Right kidney (tissue), 9 donors: ENCODE measurements at places on chromosomes 11 and 22.

- DNase-seq = no peak
These were observed 27.5 kb downstream of the CADM1 start for GRCh38 chr11:115476463-115477286.

DNA sequence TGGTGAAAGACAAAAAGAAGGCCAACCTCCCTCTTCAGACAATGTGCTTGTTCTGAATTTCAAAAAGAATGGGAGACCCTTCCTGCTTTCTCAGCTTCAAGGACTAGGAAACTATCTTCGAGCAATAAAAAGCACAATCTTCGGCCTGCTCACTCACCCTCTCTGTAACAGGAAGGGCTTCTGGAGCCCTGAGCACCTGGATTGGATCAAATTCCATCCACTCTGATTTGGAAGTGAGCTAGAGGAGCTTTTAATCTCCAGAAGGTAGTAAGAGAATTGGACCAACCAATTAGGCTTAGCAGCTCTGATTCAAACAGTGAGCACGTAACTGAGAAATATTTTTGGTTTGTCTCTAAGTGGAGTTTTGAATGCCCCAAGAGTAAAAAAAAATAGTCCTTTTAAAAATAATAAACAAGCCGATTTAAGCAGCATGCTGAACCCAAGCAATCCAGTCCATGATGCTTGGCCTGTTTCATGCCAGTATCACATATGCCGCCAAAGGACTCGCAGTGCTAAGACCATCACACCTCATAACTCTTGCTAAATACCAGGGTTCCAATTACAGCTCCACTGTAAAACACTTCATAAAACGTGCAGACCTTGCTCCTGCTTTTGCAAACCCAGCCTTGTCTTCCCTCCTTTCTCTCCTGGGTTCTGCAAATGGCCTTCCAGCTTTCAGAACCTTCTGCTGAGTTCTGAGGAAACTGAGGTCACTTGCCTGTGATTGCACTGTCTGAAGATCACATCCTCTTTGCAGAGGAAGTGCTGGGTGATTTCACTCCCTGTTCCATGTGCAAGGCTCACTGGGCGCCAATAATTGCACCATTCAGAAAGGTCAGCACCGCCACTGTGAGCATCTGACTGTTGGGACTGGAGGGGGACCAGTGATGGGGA, 74.4 kb downstream of the SLC1A2 start:
- peak; percentile 22 for DNase-seq

GRCh38 chr11:5910540-5910939, 17.5 kb downstream of the OR52E5 start:
- no peak for DNase-seq

DNA sequence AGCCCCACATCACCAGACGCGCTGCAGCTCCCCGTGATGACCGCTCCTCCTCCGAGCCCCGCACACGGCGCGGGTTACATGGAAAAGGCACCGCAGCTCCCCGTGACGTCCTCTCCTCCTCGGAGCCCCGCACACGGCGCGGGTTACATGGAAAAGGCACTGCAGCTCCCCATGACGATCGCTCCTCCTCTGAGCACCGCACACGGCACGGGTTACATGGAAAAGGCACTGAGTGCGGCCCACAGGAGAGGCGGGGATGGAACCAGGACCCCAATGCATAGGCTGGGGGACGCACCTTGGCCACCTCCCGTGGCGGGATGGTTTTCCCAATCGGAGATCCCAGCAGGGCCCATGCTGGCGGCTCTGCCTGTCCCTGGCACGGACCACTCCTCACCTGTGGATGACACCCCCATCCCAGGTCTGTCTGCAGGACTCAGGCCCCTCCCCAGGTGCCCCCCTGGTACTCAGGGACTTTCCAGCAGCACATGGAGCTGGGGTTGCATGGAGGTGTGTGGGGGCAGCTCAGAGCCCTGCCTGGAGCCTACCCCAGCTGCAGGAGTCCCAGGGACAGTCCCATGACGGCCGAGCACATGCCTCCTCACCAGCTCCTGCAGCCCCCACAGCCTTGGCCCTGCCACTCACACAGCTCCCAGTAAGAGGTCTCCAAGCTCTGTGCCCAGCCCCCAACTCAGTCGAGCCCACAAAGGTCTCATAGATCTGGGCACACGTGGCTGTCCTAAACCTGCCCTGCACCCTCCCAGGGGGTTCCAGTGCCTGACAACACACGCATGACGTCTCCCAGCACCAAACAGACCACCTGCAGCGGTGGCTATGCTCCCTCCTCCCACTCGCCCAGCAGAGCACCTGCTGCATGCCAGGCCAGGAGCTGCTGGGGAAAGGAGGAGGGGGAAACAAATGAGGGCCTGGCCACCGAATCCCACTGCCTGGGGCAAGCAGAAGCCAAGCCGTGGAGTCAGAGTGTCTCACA, 166.6 kb downstream of the BRD1 start:
- DNase-seq = no peak

DNA sequence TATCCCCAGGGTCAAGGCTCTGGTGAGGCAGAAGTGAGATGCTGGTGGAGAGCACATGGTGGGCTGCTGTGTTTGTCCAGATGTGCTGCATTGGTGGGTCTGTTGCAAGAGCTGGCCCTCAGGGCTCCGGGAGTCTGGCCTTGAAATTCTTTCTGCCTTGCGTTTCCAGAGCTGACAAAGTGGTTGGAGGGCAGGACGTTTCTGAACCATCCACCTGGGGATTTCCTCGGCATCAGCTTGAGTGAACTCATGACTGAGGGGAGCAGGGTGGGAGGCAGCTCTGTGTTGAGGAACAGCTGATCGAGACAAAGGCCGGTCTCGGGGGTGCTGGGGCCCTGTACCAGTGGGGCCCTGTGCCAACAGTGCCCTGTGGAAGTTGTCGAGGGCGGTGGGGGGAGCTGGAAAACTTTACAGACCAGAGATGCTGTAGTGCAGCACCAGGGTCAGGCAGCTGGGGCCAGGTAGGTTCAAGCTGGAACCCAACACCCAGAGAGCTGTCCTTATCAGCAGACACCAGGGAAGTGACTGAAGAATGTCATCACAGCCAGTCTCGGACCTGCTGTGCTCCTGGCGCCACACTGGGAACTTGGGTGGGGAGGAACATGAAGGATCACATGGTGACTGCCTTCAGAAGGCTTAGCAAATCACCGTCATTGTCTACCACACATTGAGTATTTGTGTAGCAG, 4.9 kb downstream of the TSKU start:
- no peak for DNase-seq

DNA sequence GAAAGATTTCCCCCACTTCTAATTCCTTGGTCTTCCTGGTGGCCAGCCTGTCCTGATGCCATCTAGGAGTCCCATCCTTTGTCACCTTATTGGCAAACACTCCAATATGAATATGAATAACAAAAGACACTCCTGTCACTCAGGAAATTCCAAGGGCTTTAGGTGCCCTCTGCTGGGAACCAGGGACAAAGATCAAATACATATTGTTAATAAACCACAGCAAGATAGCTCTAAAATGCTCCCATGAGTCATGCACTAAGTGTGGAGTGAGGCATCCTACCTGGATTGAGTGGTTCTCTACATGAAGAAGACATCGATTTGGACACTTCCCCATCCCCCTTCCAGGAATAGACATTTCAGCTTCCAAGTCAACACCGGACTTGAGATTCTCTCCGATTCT, 823.6 kb downstream of the TBC1D22A start:
- no peak for DNase-seq

GRCh38 chr11:110425751-110426545, 3.8 kb upstream of the FDX1 start:
- no peak for DNase-seq

DNA sequence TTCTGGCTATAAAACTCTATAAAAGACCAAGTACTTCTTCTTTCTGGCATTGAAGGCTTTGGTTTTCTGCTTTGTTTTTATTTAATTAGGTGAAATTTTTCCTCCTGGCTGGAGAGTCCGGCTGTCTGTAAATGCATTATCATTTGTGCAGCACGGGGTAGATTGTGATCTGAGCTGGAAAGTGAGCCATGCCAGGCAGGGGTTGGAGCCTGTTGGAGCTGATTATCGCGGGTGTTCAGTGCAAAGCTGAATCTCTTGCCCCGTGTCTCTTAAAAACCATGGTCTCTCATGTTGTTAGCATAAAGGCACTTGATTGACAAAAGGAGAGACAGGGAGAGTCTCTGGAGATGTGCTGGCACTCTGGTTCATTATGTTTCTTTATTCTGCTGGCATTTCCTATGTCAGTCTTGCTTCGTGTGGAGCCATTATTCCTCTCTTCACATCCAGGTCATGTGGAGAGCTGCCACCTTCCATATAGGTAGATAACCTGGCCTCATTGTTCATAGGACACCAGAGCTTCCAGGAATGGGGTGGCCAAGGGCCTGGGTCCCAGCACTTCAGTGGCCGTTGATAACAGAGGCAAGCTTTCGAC, 75.2 kb downstream of the LDLRAD3 start:
- no peak for DNase-seq

DNA sequence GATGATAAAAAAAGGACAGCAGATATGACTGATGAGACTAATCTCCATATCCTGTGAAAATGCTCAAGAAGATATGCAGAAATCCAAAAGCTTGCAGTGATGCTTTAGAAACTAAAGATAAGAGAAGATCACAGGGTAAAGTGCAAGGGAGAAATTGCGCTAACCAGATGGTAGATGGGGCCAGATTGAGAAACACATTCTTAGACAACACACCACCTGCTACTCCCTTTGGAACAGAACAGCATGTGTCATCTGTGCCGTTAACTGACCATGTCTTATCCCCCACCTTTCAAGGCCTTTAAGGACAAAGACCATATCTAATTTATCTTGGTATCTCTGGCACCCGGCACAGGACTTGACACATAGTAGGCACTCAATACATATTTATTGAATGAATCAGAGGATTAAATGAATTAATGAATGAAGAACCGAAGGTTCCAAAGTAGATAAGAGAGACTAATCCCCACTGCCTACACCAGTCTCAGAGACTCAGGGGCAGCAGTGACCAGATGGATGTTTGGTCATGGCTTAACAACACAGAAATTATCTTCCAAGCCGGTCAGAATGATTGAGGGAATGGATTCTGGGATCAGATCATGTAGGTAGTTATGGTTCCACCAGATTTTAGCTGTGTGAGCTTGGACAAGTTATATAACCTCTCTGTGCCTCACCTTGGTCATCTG, 12.3 kb upstream of the P2RY2 start:
- DNase-seq = no peak

DNA sequence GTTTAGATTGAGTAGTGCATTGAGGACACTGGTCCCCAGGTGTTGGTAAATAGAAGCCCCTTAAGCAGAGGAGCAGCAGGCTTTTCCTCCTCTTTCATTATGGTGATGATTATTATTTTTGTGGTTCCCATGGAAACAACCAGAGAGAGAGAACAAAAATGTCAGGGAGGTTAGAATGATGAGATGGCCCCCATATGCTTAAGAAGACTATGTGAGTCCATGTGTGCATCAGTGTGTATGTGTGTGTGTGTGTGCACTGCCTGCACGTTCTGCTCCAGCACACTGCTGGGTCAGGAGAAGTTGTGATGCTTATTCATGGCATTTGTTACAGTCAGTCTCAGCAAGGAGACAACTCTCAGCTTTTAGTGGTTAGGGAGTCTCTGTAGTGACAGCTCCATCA, 724.2 kb downstream of the NTM start:
- DNase-seq = no peak

- no peak for DNase-seq
These were observed 47.5 kb downstream of the HORMAD2 start for GRCh38 chr22:30127749-30128166.

DNA sequence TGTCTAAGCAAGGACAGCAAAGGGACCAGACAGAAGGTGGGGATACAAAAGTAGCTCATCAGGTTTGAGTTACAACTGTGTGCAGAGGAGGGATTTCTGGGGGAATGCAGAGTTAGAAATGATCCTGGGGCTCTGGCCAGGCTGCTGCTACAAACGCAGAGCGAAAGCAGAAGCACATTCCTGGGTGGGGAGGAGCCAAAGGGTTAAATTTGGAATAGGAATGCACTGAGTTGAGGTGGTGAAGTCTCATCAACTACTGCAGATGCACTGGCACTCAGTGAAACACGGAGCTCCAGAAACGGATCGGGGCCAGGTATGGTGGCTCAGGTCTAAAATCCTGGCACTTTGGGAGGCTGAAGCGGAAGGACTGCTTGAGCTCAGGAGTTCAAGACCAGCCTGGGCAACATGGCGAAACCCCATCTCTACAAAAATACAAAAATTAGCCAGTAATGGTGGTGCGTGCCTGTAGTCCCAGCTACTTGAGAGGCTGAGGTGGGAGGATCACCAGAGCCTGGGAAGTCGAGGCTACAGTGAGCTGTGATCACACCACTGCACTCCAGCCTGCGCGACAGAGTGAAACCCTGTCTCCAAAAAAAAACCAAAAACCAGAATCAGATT, 3.2 kb downstream of the CHKA start:
- DNase-seq = no peak

DNA sequence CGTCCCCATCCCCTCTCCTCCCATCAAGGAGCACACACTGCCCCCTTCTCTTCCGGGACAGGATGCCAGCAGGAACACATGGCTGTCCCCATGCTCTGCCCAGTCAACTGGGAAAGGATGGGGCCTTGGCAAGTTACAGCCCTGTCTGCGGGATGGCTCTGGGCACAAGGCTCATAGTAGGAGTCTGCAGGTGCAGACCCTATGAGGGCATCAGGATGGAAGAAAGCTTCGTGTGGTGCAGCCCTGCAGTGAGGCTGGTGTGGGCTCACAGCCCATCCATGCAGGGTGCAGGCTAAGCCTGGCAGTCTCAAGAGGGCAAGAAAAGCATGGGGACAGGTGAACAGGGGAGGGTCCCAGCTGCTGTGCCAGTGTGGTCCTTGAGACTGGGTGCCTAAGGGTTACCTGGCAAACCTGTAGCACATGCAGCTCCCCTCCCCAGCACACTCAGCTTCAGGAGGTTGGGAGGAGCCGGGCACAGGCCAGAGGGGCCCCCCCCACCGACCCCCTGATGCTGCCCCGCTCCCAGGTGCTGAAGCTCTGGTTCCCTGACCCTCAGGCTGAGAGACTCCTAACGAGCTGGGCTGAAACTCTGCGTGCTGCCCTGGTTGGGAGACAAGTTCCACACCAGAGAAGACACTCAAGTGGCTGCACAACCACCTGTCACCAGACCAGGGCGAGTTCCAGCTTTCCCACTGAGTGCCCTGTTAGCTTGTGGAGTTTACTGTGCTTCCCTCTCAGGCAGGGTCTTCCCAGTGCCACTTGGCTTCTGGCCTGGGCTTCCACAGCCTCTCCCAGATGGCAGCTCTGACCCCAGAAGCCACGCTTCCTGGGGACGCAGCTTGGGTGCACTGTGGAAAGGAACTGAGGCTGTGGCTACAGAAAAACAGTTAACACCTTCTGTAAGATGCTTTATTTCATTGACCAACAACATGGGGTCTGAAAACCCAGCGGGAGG, 3.3 kb upstream of the SCARF2 start:
- DNase-seq = no peak

- no peak for DNase-seq
These were observed 217.8 kb downstream of the NELL1 start for GRCh38 chr11:20887137-20887536.

GRCh38 chr11:5280582-5281102, 10.9 kb upstream of the HBE1 start:
- no peak for DNase-seq

GRCh38 chr11:100536979-100537378, 150.1 kb upstream of the ARHGAP42 start:
- DNase-seq = no peak
